ENCODE measurements at places on chromosomes 1 and 21.

DNA sequence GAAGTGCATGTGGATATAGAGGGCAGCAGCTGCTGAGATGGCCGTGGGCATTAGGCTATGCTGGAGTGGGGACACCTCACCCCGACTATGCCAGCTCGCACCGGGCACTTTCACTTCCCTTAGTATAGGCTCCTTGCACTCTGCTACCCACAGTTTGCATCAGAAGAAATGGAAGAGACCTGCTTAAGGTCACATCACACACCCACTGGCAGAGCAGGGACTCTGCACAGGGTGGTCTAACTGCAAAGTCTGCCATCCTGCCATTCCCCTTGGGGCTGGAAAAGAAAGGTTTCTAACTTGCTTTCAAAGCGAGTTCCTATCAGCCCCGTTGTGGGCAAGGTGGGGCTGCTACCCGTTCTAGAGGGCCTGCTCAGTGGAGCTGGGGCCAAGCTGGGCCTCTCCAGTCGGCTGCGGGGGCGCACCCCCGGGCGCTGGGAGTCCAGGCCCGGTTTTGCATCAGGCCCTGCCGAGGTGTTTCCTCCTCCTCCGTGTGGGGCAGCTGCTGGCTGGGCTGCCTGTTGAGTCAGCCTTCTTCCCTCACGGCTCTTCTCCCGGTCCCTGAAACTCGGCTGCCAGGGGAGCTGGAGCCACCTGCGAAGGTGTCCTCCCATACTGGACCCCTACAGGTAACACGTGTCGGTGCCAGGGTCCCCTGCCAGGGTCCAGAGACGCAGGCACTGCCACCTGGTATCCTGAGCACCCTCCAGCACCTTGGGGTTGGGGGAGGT lies at the start of gene SYTL1:
Gene SYTL1 (plus strand): TSS at position 498 of the 728 bp plus-strand sequence. CDS start 3,313 bp downstream, outside the sequence.
- peak; percentile 64 for DNase-seq

DNA sequence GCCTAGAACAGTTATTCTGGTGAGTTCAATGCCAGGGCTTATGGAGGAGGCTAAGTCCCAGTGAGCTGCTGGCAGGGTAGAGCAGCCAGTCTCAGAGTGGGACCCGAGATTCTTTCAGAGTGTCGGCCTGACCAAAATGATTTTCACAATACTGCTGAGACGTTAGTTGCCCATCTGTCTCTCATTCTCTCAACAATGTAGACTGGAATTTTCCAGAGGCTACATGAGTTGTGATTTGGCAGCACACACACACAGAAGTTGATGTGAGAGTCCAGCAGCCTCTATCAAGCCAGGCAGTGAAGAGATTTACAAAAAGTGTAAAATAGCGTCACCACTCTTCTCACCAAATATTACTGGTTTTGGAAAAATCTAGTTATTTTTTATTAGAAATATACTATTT lies 21.7 kb downstream of the CACNA1S start:
- no peak for DNase-seq

DNA sequence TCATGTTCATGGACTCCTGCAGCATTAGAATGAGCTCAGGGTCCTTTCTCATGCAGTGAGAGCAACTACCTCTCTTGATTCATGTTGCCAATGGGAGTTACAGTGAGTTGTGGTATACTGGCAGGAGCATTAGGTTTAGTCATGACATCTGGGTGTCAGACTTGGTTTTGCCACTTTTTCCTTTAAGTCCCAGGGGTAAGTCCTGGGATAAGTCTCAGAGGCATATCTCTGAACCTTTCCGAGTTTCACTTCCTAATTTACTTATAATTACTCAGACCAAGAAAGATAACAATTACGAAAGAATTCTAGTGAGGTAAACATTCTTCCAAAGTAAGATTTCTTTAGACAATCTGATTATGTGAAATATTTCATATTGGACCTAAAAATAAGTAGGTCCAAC lies 606.0 kb downstream of the SMYD3 start:
- no peak for DNase-seq

GRCh38 chr1:182600745-182601415 lies 3.3 kb downstream of the RGS16 start:
- DNase-seq: no peak

GRCh38 chr1:1080122-1080757 lies 6.1 kb upstream of the RNF223 start:
- DNase-seq: no peak

DNA sequence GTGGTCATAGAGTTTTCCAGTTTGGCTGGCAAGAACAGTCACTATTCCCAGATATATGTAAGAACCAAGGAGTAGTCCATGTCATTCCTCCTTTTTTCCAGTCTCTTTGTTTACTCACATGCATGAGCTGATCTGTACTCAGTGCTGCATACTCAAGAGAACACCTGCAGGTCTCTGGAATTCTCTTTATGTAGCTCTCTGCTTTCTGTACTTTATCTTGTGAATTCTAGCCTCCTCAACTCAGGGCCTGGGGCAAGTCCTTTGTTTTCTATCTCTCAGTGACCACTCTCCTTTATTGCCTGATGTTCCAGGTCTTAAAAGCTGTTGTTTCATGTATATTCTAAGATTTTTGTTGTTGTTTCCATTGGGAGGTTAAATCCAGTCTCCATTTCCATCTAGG lies 478.9 kb downstream of the DPYD start:
- DNase-seq: no peak

- DNase-seq: no peak
These were observed 20.7 kb upstream of the CYP2J2 start for GRCh38 chr1:59947047-59947938.

DNA sequence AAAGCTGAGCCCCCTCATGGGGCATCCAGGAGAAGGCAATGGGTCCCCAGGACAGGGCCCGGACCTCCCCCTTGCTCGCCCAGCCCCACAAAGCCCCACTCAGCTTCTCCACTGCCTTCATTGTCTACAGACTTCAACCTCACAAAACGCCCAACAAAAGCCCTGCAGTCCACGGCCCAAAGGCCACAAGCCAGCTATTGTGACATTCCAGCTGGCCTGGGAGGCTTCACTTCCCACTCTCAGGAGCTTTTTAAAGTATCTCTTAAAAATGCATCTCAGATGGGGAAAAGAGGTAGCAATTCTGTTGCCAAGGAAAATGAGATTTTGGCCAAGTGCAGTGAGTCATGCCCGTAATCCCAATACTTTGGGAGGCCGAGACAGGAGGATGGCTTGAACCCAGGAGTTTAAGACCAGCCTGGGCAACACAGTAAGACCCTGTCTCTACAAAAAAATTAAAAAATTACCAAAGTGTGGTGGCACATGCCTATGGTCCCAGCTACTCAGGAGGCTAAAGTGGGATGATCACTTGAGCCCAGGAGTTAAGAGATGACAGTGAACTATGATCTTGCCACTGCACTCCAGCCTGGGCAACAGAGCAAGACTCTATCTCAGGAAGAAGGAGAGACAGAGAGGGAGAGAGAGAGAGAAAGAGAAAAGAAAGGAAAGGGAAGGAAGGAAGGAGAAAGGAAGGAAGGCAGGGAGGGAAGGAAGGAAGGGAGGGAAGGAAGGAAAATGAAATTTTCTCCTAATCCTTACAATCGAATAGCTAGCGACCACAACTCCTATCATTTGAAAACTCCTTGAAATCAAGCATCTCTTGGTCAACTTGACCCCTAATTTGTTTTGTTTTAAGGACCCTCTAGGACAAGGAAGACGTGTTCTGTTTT lies 31.4 kb upstream of the TARDBP start:
- no peak for DNase-seq

DNA sequence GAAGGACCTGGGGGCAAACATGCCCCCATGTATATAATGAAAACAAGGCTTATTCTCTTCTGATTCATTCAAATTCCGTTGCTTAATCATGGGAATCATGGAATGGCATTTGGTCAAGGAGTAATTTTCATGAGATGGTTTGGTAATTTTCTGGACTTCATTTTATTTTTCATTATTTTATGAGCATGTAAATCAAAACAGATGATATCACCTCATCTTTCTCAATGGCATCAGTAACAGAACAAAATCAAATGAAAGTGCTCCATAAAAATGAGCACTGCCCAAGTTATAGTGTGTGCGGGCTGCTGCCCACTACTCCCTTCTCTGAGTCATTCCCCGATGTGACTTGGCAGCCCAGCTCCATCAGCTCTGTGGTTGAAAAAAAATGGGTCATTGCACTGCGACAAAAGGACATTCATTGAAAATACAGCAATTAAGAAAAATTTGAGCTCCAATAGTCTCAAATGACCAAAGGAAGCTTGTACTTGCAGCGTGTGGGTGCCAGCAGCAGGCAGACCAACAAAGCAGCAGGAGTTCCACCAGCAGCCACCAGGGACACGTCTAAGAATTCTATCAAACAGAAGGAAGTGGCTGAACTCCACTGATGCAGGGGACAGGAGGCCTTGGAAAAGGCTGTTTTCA lies 84.3 kb upstream of the VAV3 start:
- DNase-seq: no peak

GRCh38 chr1:198598796-198599321 lies 40.0 kb upstream of the PTPRC start:
- DNase-seq: no peak

DNA sequence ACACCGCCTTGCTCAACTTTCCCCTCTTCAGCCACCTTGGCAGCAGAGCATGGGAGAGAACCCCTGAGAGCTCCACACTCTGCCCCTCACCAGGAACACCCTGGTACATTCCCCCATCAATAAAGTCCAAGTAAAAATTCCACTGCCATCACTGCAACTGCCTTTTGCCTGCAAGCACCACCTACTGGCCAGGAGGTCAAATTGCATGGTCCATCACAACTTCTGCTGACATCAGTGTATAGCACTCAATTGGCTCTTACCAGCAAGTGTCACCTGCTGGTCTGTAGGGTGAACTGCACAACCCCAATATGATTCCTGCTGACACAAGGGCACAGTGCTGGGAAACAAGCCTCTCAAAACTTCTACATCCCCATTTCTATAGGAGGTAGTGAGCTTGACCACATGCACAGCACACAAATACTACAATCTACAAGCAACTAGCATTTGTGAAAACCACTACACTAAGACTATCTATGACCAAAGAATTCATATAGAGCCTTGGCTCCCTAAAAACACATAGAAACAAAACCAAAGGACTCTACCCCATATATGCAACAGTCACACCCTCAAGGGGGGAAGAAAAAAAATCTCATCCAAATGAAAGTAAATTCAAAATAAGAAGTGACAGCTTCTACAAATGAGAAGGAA lies 69.2 kb downstream of the FASLG start:
- no peak for DNase-seq

- DNase-seq: no peak
These were observed 106.5 kb downstream of the HLCS start for GRCh38 chr21:36859744-36860501.

DNA sequence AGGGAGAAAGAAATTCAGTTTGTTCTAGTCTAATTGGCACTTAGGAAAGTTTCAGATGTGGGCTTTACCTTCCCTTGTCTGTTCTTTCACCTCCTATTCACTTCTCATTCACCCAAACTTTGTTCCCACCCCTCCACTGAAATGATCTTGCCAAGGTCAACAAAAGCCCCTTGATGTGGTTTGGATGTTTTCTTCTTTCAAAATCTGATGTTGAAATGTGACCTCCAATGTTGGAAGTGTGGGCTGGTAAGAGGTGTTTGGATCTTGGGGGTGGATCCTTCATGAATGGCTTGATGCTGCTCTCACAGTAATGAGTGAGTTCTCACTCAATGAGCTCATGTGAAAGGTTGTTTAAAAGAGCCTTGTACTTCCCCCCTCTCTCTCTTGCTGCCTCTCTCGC lies 379.3 kb downstream of the HHIPL2 start:
- no peak for DNase-seq

DNA sequence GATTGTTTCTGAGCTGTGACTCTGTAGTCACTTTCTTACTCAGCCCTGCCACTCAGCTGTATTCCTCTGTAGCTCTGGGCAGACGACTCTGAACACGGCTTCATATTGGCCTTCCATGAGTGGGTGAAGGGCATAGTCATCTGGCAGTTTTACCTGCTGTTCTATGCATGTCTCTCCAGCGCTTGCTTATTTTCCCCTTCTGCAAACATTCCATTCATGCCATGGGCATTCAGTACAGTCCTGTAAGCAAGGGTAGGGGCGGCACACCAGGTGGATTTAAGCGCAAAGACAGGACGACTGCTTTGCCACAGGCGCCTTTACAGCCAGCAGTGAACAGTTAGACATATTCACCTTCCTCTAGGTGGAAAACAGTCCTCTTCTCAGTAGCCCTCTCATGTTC lies 4.4 kb upstream of the WDR26 start:
- no peak for DNase-seq

GRCh38 chr21:39120876-39121599 lies 62.2 kb downstream of the PSMG1 start:
- no peak for DNase-seq

DNA sequence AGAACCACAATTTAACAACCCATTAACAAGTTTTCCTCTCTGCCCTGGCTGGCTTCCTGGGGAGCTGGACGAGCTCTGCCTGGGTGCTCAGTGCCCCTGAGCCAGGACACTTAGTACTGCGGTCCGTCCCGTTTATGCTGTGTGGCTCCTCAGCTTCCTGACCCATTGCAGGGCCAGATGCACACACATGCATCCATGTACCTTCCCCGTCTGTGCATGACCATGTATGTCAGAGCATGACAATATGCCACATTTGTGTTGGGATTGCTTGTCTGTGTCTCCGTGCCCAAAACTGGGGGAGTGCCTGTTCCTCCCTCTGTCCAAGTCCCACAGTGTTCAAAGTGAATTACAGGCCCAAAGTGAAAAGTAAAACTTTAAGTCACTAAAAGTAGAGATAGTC lies 9.7 kb upstream of the TFF3 start:
- DNase-seq: no peak

DNA sequence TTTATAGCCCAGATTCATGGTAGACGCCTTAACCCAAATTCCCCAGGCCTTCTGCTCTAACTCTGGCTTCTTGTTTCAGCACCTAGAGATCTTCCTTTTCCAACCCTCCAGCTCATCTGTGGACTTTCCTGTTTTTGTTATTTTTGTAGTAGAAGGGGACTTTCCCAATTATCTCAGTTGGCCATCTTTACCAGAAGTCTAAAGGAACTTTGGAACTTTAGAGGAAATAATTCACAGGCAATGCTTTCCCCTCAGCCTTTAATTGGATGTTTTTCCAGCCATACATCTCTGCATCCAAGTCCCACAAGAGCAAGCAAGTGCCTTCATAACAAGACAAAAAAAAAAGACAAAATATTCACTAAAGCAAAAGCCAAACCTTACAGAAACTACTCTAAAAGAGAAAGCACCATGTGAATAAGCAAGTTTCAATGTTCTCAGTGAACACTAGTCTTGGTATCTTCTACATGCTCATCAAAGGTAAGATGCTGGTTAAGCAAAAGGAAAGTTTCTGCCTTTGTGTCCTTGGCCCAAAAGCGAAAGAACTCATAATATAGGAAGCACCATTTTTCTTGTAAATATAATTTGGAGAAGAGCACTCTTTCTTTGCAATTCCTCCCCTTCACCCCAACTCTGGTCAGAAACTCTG lies 377.3 kb downstream of the SETD4 start:
- DNase-seq: no peak

DNA sequence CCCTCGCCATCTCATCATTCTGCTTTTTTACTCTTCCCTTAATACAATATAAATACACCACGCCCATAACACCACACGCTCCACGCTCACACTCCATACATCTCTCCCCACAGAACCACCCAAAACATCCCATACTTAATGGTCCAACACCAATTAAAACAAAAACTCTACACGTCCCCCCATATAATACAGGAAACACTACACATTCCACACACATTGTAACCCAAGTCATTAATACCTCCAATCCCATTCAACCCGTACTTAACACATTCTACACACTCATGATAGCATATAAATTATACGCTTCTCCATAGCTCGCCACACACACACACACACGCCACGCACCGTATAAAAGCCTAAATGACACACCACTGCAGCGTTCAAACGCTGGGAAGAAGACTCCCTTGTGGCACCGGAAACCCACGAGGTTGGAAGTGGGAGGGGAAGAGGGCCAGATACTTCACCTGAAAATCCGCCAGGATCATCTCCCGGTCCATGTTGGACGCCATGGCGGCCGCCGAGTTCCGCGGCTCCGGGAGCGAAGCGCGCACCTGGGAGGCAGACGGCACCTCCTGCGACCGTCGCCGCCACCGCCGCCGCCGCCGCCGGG lies 659 bp downstream of the FAF1 start:
- DNase-seq: no peak
